ENCODE measurements at places on chromosomes 5 and 9. TPM values are rescaled to one million over a fixed set of nuclear protein-coding genes. Genes with fewer than 3 reads are reported as not detected.
A peak's percentile ranks its signal among the peaks of the same experiment; 100 is the strongest.

DNA sequence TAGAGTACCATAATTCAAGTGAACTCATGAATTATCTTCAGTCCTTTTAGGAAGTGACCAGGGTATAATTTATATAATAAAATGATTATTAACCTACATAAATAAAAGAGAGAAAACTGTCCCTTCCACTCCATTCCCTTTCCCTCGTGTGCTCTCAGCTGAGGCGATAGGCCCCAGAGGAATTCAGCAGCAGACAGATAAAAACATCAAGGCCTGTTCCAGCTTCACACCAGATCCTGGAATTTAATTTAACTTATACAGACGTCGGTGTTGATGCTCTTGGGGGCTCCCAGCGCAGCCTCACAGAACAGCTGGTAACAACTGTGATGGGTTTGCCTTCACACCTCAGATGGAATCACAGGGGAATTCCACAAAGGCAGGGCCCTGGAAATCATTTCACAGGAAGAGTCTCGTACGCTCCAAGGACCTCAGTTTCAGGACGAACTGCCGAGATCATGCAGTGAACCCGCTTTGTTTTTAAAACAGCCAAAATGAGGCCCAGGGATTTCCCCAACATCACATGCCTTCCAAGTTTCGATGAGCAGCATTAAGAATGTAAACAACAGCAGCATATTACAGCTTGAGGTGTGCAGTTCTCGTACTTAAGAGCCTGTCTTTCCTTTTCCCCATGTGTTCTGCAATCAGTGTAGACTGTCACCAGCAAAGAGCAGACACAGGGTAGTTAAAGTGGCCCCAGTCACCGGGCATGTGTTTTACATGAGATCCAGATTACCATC, 73.6 kb upstream of the ALDH1B1 start:
- H3K36me3 ChIP-seq, result no peaks in the 10 kb centered on the region
- peak; percentile 63 for DNase-seq
- no peak overlapping the region for H3K4me3 ChIP-seq
- H3K27ac ChIP-seq, result peak overlapping the region; percentile 57
- H3K4me1 ChIP-seq, result peaks cover 49% of the 10 kb centered on the region
- H3K27me3 ChIP-seq, result no peaks in the 10 kb centered on the region

FYB1 gene
- total RNA-seq, result 3.0 TPM

GLRA1 gene
- not detected for total RNA-seq

DNA sequence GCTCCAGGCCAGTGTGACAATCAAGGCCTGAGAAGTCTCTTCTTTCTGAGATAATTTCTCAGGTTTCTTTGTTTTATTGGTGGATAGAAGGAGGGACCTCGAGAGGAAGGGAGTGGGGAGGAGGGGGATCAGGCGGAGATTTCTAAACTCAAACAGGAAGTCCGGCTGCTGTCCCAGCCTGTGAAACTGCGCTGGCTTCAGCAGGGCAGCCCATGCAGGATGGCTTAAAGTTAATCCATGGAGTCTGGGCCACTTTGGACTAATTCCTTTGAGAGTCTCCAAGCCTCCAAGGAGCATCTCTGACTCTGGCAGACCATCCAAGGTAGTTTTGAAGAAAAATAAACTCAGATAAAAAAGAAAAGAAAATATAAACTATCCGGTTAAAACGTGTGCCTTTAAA, 378.5 kb downstream of the MLLT3 start:
- H3K27me3 ChIP-seq, result no peaks in the 10 kb centered on the region
- H3K4me1 ChIP-seq, result no peaks in the 10 kb centered on the region
- H3K36me3 ChIP-seq, result no peaks in the 10 kb centered on the region
- H3K27ac ChIP-seq, result no peak overlapping the region
- no peak overlapping the region for H3K4me3 ChIP-seq

INSL4 gene
- total RNA-seq, result not detected

DNA sequence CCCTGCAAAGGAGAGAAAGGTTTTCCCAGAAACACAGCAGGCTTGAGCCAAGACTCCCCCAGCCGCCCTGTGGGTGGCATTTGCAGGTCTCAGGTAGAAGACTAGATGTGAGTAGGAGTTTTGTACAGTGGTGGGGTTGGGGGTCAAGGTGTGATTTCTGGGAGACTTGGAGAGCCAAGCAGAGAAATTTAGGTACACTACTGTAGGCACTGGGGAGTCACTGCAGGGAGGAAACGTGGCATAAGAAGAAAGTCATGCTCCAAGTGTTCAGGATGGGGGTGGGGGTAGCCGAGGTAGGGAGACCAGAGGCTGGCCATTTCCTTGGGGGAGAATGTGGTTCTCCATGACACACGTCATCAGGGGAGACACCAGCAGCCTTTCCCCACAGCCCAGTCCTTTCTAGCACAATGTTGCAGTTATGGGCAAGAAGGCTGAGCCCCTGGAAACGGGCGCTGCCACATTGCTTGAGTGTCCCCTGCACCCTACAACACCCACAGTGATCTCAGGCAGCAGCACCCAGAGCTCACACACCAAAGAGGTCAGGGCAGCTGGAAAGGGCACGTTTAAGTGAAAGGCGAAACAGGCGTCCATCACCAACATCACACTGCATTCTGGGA, 210.5 kb downstream of the FSTL4 start:
- no peak for DNase-seq
- no peak overlapping the region for H3K27ac ChIP-seq
- no peaks in the 10 kb centered on the region for H3K4me1 ChIP-seq
- H3K36me3 ChIP-seq, result no peaks in the 10 kb centered on the region
- no peak overlapping the region for H3K4me3 ChIP-seq

DNA sequence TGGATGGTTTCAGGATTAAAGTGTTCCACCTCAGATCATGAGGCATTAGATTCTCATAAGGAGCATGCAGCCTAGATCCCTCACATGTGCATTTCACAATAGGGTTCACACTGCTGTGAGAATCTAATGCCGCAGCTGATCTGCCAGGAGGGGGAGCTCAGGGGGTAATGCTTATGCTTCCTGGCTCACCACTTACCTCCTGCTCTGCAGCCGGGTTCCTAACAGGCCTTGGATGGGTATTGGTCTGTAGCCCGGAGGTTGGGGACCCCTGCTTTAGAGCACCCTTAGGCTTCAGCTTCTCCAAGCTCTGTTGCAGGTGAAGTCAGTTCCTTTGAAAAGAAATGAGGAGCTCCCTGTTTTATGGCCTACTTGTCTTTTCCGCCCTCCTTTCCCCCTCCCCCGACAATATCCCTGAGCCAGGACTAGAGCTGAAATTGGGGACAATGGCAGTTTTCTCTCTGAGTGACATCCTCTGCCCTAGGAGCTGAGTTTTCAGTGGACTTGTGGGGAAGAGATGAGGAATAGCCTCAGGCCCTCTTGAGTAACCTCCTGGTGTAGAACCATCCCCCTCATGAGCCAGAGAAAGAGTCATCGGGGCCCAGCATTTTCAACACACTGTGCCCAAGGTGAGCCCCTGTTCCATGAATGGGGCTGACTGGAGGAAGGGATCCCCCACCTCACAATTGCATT, 16.2 kb upstream of the MAT2B start:
- H3K27ac ChIP-seq, result no peak overlapping the region
- H3K36me3 ChIP-seq, result no peaks in the 10 kb centered on the region
- no peak for DNase-seq
- no peaks in the 10 kb centered on the region for H3K4me1 ChIP-seq
- H3K27me3 ChIP-seq, result no peaks in the 10 kb centered on the region
- H3K4me3 ChIP-seq, result no peak overlapping the region

- H3K4me3 ChIP-seq, result no peak overlapping the region
- H3K4me1 ChIP-seq, result peaks cover 9% of the 10 kb centered on the region
- H3K36me3 ChIP-seq, result no peaks in the 10 kb centered on the region
- peak overlapping the region; percentile 13 for H3K27ac ChIP-seq
- DNase-seq, result peak; percentile 55
Measured at GRCh38 chr5:112390327-112390726, 28.8 kb downstream of the EPB41L4A start.

GRCh38 chr5:96884995-96885394, 8.7 kb downstream of the ERAP2 start:
- H3K27me3 ChIP-seq, result no peaks in the 10 kb centered on the region
- no peak for DNase-seq
- H3K36me3 ChIP-seq, result no peaks in the 10 kb centered on the region
- H3K4me3 ChIP-seq, result no peak overlapping the region
- no peaks in the 10 kb centered on the region for H3K4me1 ChIP-seq

IFNA21 gene
- total RNA-seq, result not detected

LCN1 gene
- not detected for total RNA-seq

DNA sequence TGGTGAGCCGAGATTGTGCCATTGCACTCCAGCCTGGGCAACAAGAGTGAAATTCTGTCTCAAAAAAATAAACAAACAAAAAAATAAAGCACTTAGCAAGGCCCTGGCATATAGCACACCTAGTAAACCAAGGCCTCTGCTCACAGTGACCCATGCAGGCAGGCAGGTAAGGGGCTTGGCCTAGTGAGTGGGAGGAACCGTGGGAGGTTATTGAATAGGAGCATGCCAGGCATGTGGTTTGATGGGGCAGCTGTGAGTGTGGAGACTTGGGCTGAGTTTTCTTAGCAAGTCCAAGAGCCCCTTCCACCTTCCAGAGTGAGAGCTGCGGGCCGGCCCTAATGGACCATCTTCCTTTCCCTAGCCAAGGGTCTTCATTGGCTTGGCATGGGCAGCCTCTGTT, 4.5 kb upstream of the NDST1 start:
- DNase-seq, result peak; percentile 58
- peak overlapping the region; percentile 80 for H3K27ac ChIP-seq
- peaks cover 100% of the 10 kb centered on the region for H3K4me1 ChIP-seq
- no peak overlapping the region for H3K4me3 ChIP-seq

- peak overlapping the region; percentile 97 for H3K27ac ChIP-seq
- no peak for DNase-seq
- H3K4me1 ChIP-seq, result peaks cover 55% of the 10 kb centered on the region
Measured at GRCh38 chr5:38555354-38556087, 925 bp downstream of the LIFR start.

GRCh38 chr5:56298336-56299090, 65.4 kb upstream of the ANKRD55 start:
- no peak overlapping the region for H3K4me3 ChIP-seq
- H3K4me1 ChIP-seq, result peaks cover 4% of the 10 kb centered on the region
- H3K27me3 ChIP-seq, result no peaks in the 10 kb centered on the region
- no peak for DNase-seq

DNA sequence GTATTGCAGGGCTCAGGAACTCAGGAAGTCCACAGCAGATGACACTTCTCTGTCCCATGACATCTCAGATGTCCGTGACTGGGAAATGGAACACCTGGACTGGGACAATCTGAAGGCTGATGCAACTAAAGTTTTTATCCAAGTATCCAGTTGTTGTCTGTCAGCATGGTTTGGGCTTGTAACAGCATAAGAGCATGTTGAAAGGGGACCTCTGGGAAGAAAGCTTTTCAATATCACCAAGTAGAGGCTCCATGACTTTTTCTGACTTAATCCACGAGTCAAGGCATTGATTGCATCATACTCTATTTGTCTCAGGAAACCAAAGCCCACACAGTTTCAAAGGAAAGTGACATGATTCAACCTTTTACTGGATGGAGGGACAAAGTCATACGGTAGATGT, 807.7 kb downstream of the MTRR start:
- H3K36me3 ChIP-seq, result no peaks in the 10 kb centered on the region
- no peak overlapping the region for H3K27ac ChIP-seq
- no peaks in the 10 kb centered on the region for H3K27me3 ChIP-seq
- H3K4me3 ChIP-seq, result no peak overlapping the region
- no peaks in the 10 kb centered on the region for H3K4me1 ChIP-seq

PLPP7 gene
- total RNA-seq, result 2.1 TPM

TRIM7 gene
- 17.9 TPM for total RNA-seq

GRCh38 chr5:29079771-29080170, 2041.4 kb upstream of the CDH9 start:
- H3K4me3 ChIP-seq, result no peak overlapping the region
- no peak overlapping the region for H3K27ac ChIP-seq
- H3K4me1 ChIP-seq, result no peaks in the 10 kb centered on the region
- no peaks in the 10 kb centered on the region for H3K36me3 ChIP-seq
- no peaks in the 10 kb centered on the region for H3K27me3 ChIP-seq

GRCh38 chr5:10447041-10447440, 5.4 kb downstream of the ROPN1L start:
- H3K4me1 ChIP-seq, result peaks cover 8% of the 10 kb centered on the region
- no peak overlapping the region for H3K27ac ChIP-seq
- no peak overlapping the region for H3K4me3 ChIP-seq
- H3K36me3 ChIP-seq, result no peaks in the 10 kb centered on the region
- H3K27me3 ChIP-seq, result no peaks in the 10 kb centered on the region
- no peak for DNase-seq

PCDHGB7 gene
- total RNA-seq, result 7.0 TPM

FAM169A gene
- total RNA-seq, result 2.9 TPM

GRCh38 chr5:143262393-143263174, 140.9 kb downstream of the NR3C1 start:
- no peak overlapping the region for H3K4me3 ChIP-seq
- no peak for DNase-seq
- H3K36me3 ChIP-seq, result no peaks in the 10 kb centered on the region
- no peak overlapping the region for H3K27ac ChIP-seq
- no peaks in the 10 kb centered on the region for H3K4me1 ChIP-seq

GRCh38 chr9:8244505-8245092, 445.0 kb upstream of the DMAC1 start:
- no peaks in the 10 kb centered on the region for H3K27me3 ChIP-seq
- no peak for DNase-seq
- no peak overlapping the region for H3K27ac ChIP-seq
- no peak overlapping the region for H3K4me3 ChIP-seq
- no peaks in the 10 kb centered on the region for H3K36me3 ChIP-seq
- H3K4me1 ChIP-seq, result no peaks in the 10 kb centered on the region

GRCh38 chr5:180366326-180366725, 13.2 kb upstream of the GFPT2 start:
- no peak overlapping the region for H3K4me3 ChIP-seq
- DNase-seq, result no peak
- H3K36me3 ChIP-seq, result no peaks in the 10 kb centered on the region
- H3K27me3 ChIP-seq, result no peaks in the 10 kb centered on the region

DNA sequence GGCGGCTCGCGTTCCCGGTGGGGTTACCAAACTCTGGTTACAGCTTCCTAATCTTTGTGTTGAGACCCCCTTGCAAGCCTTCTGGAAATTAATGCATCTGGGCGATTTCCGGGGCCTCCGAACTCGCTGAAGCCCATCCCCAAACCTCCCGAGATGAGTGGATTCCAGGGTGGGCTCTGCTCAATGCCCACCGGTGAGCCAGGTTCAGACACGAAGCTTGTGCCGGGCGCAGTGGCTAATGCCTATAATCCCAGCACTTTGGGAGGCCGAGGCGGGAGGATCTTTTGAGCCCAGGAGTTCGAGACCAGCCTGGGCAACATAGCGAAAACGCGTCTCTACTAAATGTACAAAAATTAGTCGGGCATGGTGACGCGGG, 356 bp upstream of the HACD4 start:
- H3K27me3 ChIP-seq, result no peaks in the 10 kb centered on the region
- H3K27ac ChIP-seq, result no peak overlapping the region
- H3K4me3 ChIP-seq, result peak overlapping the region; percentile 8
- no peaks in the 10 kb centered on the region for H3K36me3 ChIP-seq
- DNase-seq, result no peak
- H3K4me1 ChIP-seq, result peaks cover 10% of the 10 kb centered on the region

- H3K4me3 ChIP-seq, result no peak overlapping the region
- H3K4me1 ChIP-seq, result no peaks in the 10 kb centered on the region
- H3K27ac ChIP-seq, result no peak overlapping the region
- no peaks in the 10 kb centered on the region for H3K27me3 ChIP-seq
- no peak for DNase-seq
Measured at GRCh38 chr5:149802008-149802680, 72.0 kb downstream of the PPARGC1B start.

PTBP3 gene
- 30.4 TPM for total RNA-seq

- no peak within 1 kb of the TSS for H3K4me3 ChIP-seq
- peak; percentile 52 for DNase-seq
- no peak within 1 kb of the TSS for H3K27ac ChIP-seq
- H3K27me3 ChIP-seq, result peaks cover 6% of the 10 kb centered on the region
Measured at GRCh38 chr5:169300468-169301385, at the start of gene SLIT3. Gene SLIT3, minus strand, starts transcription at chr5:169301139. Its CDS starts 430 bp downstream, at chr5:169300709.

GRCh38 chr5:174319551-174319950, 274.0 kb downstream of the NSG2 start:
- no peaks in the 10 kb centered on the region for H3K27me3 ChIP-seq
- DNase-seq, result no peak
- H3K36me3 ChIP-seq, result no peaks in the 10 kb centered on the region
- H3K27ac ChIP-seq, result no peak overlapping the region

Measured in body of pancreas (tissue), 4 donors.